ENCODE measurements at places on chromosomes 5 and 9. TPM values are rescaled to one million over a fixed set of nuclear protein-coding genes. Genes with fewer than 3 reads are reported as not detected.
A peak's percentile ranks its signal among the peaks of the same experiment; 100 is the strongest.

DNA sequence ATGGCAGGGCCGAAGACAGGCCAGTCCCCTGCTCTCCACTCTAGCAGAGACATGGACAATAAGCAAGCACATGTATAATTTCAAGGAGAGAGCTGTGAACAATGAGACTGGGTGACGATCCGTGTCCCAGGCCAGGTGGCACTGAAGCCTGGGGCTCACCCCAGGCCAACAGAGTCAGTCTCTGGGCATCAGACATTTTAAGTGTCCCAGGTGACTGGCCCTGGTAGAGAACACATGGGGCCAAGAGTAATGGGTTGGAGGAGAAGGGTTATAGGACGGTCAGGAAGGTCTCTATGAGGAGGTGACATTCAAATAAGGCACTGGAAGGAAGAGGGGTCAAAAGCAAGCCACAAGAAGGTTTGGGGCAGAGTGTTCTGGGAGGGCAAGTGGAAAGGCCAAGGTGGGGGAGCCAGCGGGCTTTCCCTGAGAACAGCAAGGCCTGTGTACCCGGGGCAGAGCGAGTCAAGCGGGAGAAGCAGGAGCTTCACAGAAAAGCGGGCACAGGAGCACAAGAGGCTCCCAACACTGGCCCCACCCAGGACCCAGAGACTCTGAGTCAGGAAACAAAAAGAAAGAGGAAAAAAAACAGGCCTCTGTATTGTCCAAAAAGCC, 1.1 kb upstream of the AKNA start:
- no peak for DNase-seq

- DNase-seq: no peak
Observed at GRCh38 chr5:160458806-160459800, 37.4 kb downstream of the PTTG1 start.

GRCh38 chr9:17816431-17817027, 237.7 kb downstream of the SH3GL2 start:
- DNase-seq: no peak

The GABRA6 gene
- not detected for total RNA-seq

The PCDHGA10 gene
- total RNA-seq: 7.8 TPM

The DND1 gene
- total RNA-seq: 2.6 TPM

The SPATA31C1 gene
- not detected for total RNA-seq

DNA sequence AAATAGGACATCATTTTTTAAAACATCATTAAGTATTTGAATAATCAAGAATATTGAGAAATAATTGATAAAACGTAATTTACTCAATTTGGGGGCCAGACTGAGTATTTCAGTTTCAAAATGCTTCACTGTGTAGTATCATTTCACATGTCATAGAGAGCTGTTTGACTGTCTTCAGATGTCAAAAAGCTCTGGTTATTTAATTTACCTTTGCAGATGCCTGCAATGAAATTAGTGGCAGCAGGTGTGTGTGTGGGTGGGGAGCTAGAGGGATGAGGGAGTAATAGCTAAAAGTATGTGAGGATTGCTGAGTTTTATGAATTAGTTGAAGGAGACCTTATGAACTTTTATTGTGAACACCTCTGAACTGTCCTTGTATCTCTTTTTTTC, 567.2 kb upstream of the MEF2C start:
- no peak for DNase-seq

The PCYOX1L gene
- total RNA-seq: 9.4 TPM

The SEMA5A gene
- total RNA-seq: 25.8 TPM

DNA sequence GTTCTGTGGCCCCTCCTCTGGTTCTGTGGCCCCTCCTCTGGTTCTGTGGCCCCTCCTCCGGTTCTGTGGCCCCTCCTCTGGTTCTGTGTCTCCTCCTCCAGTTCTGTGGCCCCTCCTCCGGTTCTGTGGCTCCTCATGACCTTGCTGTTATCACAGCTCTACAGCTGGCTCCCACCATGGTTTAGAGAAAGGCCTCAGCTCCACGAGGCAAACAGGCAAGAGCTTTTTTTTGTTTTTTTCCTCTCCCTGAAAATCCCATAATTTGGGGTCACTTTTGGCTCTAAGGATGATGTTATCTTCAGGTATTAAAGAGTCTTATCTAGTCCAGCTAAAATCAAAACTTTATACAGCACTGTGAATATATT, 31.8 kb downstream of the C5orf15 start:
- DNase-seq: no peak

- DNase-seq: no peak
Observed at GRCh38 chr5:88262116-88262515, 6.5 kb downstream of the TMEM161B start.

The TEX53 gene
- total RNA-seq: not detected

DNA sequence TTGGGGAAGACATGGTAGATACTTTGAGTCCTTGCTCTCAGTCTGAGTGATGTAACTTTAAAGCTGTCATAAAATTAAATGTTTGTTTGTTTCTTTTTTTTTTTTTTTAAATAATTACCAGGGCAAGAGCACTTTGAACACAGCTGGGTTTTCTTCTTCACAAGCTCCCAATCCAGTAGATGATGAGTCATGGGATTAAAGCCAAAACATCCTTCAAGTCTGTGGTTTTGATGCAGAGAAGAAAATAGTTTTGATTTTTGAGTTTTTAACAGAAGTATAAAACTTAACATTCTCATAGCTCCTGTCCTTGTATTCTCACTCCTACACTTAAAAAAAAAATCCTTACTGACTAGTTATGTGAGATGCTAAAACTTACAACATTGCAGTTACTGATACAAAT, 34.8 kb upstream of the IL31RA start:
- peak; percentile 65 for DNase-seq

- DNase-seq: no peak
Observed at GRCh38 chr5:82164977-82165713, 113.0 kb downstream of the RPS23 start.

- DNase-seq: no peak
Observed at GRCh38 chr9:70701163-70701562, 286.7 kb upstream of the KLF9 start.

DNA sequence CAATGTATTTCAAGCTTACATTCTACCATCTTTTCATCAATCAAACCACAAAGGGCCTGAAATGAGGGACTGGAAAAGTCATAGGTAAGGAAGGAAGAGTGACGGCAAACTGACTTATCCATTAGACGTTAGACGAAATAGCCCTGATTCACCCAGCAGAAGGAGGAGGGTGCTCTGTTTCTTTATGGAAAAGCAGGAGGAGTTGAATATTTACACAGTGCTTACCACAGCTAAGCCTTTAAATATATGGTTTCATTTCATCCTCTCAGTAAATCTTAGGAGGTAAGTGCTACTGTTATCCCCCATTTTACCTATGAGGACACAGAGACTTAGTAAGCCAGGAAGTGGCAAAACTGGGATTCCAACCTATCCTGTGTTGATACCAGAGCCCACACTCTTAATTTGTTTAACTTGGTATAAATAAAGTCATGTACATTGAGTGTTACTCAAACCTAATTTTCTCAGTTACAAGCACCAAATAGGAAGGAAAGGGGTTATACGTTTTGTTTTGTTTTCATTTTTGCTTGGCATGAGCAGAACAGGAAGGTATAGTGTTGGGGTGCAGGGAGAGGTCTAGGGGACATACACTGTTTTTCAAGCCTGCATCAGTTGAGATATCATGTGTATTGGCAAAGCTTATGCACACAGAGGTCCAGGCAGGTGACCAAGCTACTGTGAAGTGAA, 98.1 kb upstream of the IFNK start:
- DNase-seq: no peak

DNA sequence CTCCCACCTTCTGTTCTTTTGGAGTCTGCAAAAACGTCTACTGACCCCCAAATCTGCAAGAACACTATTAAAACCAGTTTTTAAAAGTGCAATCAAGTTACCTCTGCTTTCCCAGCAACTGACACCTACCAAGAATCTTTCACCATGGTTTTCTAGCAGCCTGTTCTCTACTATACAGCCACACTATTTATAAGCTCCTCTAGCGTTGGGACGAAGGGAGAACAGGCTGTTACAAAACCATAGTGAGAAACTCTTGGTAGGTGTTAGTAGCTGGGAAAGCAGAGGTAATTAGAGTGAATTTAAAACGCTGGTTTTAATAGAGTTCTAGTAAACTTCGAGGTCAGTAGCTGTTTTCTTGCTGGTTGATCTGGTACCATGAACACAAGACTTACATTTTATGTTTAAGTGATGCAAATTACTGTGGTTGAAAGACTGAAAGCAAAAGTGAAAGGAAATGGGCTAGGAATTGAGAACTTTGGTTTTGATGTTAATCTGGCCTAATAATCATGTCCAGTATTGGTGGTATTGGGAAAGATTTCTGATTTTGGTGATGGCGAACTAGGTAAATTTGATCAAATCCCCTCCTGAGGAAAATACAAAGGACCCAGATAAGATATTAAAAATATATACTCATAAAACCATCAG, 5.3 kb downstream of the MROH2B start:
- DNase-seq: no peak

The FCHO2 gene
- 25.5 TPM for total RNA-seq

DNA sequence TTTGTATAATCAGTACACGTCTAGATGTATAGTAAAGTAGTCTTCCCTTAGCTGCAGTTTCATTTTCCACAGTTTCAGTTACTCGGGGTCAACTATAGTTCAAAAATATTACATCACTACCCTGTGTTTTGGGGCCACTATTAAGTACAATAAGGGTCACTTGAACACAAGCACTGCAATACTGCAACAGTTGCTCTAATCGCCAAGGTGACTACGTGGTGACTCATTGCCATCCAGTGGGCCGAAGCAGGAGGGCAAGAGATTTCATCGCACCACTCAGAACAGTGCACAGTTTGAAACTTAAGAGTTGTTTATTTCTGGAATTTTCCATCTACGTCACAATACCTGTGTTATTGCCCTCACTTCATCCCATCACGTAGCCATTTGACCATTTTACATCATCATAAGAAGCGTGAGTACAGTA, at the start of gene ARL14EPL:
TSS of gene ARL14EPL (plus strand) at position 379 of the 424 bp plus-strand sequence. CDS start 18,994 bp downstream, outside the sequence.
- peak; percentile 71 for DNase-seq

GRCh38 chr9:78187763-78188484, 48.0 kb upstream of the CEP78 start:
- no peak for DNase-seq

DNA sequence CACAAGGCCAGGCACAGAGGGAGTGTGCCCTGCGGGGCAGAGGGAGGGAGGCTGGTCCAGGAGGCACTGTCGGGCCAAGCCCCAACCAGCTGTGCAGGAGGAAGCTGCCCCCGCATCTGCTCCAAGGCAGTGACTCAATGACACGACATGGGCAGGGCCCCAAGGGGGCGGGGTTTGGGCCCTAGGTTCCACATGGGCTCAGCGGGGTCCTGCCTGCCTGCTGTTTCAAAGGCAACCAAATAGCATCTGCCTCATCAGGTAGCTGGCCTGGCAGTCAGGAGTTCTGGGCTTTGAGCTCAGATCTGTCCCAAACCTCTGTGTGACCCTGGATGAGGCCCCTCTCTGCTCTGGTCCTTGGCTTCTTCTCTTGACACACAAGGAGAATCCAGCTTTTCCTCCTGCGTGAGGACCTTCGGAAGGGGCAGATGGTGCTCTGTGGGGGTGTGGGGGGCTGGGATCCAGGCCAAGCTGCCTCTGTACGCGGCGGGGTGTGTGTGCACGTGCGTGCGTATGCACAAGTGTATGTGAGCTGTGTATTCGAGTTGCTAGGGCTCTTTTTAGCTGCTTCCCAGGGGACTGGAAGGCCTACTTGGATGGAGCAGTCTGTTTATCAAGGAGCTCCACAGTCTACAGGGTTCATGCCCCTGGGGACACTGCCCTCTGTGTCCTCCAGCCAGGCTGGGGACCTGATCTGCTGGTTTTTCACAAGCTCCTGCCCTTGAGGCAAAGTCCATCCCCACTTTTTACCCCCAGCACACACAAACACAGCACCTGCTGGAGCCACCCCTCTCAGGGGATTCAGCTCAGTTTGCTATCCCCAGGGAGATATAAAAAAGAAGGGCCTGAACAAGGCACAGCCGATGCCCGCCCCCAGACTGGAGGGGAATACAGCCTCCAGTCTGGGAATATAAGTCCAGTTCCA, 138.9 kb downstream of the RGS3 start:
- peak; percentile 80 for DNase-seq

DNA sequence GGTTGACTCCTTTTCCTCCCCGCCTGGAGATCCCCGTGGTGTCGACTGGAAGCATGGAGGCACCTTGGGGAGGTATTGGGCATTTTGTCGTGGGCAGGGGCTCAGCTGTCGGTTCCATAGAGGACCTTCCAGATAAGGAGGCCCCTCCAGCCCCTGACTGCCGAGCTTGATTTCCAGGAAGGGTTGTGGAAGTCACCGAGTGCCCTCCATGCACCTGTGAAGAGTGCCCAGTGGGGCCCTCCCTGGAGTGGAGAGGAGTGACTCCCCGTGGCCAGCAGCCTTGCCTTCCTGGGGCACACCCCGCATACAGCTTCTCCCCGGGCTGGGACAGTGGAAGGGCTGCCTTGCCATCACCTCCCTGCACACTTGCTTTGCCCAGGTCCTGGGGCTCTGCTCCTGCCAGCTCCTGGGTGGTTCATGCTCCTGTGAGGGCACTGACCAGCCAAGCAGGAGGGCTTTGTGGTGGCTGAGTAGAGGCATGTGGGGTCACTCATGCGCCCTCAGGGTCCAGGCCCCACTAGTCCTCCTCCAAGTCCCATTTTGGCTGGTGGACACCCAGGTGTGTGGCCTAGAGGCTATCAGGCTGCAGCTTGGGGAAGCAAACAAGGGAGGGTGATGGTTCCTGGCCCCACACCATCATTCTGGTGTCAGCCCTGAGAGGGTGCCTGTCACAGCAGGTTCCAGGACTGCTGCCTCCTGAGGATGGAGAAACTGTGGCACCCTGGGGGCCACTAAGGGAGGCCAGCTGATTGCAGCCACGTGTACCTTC, 133.0 kb downstream of the WNK2 start:
- no peak for DNase-seq

The GRM6 gene
- total RNA-seq: not detected

The BASP1 gene
- total RNA-seq: 76.6 TPM

- no peak for DNase-seq
Observed at GRCh38 chr5:166063261-166063660, 2228.2 kb upstream of the WWC1 start.

- no peak for DNase-seq
Observed at GRCh38 chr9:22158927-22159346, 149.8 kb upstream of the CDKN2B start.

DNA sequence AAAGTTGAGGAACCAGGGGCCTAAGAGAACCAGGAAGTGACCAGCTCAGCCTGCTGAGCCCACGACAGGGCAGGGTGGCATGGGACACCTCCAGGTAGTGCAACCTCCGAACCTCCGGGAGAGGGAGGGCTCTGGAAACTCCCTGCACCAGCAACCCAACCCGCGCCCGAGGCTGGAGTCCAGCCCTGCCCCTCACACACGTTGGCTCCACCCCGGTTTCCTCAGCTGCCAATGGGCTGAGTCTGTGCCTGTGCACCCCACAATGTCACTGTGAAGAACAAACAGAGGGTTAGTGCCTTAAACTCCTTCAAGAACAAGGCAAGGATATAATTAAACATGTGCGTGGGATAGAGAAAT, 17.0 kb upstream of the UNC5A start:
- peak; percentile 32 for DNase-seq

DNA sequence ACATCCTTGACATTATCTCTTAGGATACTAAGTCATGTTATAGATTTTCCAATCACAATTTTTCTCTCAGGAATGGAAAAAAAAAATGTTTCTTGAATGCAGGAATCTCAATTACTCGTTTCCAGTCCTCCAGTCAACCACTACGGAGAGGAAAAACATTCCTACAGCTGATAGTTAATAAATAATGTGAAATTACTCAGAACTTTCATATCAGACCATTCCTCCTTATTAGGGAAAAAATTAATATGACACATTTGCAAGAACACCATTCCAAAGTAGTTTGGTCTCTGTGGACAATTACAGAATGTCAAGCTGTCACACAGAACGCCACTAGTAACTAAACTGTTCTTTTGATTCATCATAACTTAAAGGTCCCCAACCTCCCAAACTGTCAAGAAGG, 31.5 kb downstream of the MED27 start:
- no peak for DNase-seq
